Stimulated activated CD4-positive, alpha-beta T cell treated with anti-CD3 and anti-CD28 coated beads, TNF-alpha, amount 100 ng/mL, for 24 hours (primary cell): ENCODE measurements at places on chromosomes 3 and 15.

- DNase-seq = no peak
Measured at GRCh38 chr15:55398243-55398642, 9.9 kb downstream of the CCPG1 start.

DNA sequence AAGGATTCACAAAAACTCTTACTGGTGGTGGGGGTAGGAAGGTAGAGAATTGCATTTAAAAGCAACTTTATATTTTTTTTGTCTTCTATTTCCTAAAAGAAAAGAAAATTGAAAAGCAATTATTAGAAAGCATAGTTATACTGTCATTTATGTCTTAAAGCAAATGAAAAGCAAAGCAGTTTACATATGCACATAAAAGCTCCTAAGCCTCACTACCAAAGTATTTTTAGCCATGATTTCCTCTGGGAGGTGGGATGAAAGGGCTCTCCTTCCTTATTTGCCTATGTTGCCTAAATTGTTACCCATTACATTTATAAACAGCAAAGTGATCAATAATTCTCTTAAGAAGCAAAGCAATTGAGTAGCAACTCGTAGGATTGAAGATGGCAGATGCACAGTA, 7.0 kb downstream of the ZNF445 start:
- DNase-seq = no peak

DNA sequence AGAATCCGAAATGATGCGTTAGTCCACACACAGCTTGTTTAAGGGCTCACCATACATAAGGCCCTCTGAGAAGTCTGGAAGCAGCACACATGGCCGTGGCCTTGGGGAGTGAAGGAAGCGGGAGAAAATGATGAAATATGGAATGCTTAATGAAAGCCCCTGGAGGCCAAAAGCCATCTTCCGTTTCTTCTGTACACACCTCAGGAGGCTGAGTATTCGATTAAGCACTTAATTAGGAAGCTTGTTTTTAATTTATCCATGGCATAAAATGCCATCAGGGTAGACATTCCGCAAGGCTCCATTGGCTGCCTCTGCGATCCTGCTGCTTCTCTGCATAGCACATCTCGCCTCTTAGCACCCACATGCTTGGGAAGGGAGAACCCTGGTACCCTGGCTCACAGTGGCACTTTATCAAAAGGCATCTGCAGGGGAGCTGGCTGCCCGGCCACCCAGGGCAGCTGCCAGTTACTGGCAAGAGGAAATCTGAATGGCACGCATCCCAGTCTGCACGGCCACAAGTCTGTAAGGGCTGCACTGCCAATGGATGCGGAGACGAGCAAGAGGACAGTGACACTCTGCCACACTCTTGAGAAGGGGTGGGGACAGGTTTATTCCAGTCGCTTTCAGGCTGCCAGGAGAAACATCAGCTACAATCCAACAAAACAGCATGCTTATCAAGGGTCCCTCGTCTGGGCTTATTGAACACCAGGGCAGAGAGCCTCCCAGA, 356.2 kb downstream of the OCA2 start:
- DNase-seq = no peak

DNA sequence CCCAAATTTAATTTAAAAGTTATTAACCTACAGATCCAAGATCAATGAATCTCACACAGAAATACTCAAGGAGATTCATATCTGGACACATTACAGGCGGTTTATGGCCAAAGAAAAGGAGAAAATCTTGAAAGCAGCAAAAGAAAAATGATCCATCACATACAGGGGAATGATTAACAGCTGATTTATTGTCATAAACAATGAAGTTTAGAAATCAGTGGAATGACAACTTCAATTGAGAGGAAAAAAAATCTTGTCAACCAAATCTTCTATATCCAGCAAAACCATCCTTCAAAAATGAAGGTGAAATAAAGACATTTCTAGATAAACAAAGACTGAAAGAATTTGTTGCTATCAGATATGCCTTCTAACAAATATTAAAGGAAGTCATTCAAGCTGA, 156.2 kb upstream of the SEMA6D start:
- no peak for DNase-seq
